ENCODE measurements at places on chromosomes 2 and 18.

DNA sequence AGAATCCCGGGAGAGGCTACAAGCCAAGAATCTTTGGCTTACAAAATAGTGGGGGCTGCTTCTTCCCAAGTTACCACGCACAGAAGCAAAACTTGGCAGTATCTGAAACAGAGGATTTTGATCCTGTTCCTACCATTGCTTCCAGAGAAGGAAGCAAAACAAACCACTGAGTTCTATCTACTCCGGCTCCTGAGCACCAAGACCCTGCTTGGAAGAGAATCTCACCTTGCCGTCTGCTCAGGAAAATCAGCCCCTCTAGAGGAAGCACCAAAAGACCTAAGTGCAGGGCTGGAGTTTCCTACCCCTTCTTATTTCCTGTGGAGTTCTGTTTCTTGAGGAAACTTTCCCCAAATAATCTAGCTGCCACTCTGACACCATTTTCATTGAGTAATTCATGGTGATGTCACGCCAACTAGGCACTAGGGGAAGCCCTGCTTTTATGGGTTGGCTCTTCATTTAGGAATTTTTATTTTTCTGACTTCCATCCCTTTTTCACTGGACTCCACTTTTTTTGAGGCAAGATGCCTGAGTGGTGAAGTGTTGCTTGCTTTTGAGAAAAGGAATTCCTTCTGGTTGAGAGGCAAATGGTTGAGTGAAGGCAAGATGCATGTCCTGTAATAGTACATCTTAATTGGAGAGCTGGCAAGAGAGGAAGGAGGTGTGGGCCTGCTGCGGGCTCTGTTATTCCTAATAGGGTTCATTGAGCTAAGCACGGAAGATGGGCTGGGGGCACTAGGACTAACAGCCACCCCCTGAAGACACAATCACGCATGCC, 36.8 kb upstream of the EML4 start:
- DNase-seq: no peak

DNA sequence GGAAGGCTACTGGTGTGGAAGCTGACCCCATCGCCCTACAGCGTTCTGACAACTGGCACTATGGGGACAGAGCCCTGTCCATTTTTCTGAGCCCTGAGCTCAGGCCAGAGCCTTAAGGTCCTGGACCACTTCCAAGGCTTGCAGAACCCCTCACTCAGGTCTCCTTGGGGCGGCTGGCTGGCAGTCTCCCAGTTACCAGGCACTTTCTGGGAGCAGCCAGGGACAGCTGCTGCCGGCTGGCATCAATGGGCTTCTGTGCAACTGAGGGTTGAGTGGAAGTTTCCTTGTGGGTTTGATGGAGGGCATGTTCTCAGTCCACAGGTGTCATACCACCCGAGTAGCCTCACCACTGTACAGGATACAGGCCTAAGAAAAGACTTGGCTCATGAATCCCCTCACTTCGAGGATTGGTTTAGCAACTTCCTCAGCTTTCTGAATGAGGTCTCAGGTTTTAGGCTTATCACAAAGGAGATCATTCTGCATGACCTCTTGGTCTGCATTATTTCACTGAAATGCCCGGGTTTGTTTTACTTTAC, 27.4 kb upstream of the WIPF1 start:
- no peak for DNase-seq

DNA sequence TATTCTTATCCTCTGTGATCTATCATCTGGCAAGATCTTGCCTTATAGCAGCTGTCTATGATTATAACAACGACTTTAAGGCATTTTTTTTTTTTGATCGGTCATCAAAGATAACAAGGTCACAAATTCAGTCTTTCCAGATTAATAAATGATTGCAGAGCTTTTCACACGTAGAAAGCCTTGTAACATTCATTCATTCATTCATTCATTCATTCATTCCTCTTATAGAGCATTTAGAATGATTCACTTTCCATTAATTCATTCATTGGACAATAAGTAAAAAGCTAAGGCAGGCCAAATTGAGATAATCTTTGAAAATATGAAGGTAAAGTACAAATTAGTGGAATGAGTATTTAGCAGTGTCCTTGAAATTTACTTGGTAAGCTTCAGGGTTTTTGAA, 223.7 kb downstream of the NUP35 start:
- DNase-seq: no peak

DNA sequence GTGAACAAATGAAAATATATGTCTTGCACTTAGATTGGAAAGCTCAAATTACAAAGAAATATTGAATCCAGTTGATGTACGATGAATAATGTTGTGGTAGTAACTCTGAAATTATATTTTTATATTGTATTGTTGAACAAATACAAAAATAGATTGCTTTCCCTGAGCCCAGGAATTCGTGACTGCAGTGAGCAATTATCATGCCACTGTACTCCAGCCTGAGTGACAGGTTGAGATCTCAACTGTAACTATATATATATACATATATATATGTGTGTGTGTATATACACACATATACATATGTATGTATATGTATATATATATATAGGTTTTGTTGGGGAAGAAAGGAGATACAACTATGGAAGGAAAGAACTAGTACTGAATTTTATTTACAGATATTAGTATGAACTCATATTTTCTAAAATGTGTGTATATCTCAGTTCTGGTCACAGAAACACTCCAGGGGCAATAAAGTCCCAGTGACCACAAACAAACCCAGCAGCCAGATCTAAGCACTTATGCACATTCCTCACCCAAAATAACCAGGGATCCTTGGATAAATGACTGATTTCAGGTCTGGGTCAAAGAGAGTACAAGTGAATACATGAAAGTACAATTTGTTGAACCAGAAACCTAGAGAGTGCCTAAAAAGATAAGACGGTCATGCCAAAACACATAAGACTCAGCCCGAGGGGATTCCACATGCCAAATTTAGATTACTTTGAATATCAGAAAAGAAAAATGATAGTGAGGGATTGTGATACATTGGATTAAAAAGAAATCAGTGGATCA, 146.3 kb downstream of the TMX3 start:
- no peak for DNase-seq

DNA sequence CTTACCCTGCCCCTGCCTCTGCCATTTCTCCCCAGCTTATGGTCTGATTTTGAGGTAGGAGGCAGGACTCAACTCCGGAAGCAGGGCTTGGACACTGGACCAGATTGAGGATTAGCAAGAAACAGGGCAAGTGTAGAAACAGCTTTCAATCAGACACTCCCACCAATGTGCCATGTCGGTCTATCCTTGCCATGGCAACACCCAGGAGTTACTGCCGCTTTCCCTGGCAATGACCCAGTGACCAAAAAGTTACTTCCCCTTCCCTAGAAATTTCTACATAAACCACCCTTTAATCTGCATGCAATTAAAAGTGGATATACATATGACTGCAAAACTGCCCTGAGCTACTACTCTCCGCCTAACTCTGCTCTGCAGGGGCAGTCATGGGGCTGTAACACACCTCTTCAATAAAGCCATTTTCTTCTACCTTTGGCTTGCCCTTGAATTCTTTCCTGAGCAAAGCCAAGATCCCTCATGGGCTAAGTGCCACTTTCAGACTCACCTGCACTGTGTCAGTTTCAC, 156.7 kb downstream of the LPIN1 start:
- no peak for DNase-seq

GRCh38 chr2:30512243-30512886, 65.3 kb downstream of the LCLAT1 start:
- no peak for DNase-seq

- DNase-seq: no peak
Measured at GRCh38 chr2:212147921-212148513, 390.6 kb downstream of the ERBB4 start.

DNA sequence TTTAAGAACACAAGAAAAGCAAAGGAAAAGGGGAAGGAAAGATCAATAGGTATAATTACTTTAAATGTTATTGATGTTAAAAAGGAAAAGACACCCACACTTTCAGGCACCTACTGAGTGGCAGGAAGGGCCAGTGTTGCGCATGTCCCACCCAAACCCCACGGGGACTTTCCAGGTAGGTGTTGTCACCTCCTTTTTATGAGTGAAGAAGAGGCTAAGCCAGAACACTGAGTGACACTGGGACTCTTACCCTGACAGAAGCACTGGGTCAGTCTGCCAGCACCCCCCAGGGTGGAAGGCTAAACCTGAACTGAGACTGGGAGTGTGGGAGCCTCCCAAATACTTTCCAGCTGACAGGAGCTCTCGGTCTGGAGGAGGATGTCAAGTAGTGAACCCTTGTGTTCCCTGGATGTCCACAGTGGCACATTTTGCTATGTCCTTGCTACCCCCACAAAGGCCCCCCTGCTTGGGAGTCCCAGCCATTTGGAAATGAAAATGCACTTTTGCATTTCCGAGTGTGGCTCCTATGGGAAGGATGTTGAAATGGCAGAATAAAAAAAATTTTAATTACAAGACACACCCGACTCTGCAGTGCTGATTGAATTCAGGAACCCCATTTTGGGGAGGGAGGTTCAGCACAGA, 90.9 kb upstream of the SMAD2 start:
- no peak for DNase-seq

DNA sequence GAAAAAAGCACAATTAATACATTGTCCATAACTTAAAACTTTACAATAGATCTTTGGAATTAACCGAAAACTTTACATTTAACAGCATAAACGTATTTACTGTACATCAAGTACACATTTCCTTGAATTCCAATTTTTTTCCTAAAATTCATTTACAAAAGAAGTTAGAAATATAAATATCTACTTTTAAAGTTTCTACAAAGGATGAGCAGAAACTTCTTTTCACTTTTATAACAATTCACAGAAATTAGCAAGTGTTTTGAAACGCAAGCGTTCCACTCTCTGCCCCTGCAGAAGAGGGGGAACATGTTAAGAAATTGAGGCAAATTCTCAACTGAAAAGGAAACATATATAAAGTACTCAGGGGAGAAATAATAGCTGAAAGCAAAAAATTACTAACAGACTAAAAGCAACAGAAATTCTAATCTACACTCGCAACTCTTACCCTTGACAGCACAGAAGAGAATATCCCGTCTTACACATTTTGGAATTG, 1.5 kb downstream of the NFE2L2 start:
- DNase-seq: no peak

DNA sequence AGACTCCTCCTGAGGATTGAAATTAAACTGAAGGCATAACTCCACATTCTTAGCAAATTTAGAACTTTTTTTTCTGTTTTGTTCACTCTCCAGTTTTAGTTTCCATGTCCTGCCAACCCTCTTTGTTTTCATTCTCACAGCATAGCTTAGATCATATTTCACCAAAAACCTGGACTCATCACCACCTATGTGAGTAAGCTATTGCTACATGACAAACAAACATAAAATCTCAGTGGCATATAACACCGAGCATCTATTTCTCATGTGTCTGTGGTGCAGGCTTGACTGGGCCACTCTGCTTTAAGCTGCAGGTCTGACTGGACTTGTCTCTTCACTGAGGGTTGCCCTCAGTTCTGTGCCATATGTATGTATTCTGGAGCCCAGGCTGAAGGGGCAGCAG, 385.2 kb downstream of the ARHGAP15 start:
- no peak for DNase-seq

- DNase-seq: no peak
Measured at GRCh38 chr2:75361486-75361885, 162.2 kb upstream of the TACR1 start.

DNA sequence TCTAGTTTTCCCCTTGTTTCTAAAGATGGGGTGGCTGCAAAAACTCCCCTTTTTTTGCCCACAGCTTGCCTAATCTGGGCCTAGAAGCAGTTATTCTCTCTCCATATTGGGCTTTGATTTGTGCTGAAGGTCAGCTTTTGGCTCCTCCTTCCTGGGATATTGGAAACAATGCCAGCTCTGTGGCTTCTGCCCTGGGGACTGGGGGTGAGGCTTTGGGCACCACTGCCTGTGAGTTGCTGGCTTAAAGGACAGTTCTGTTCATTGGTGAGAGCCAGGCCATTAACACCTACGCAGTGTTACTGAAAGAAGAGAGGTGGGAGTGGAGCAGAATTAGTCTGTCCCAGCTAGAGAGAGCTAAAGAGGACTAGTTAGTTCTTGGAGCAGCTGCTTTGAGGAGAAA, 4.3 kb downstream of the UBXN2A start:
- no peak for DNase-seq

GRCh38 chr2:176268976-176269318, 295 bp upstream of the MTX2 start:
- DNase-seq: no peak

DNA sequence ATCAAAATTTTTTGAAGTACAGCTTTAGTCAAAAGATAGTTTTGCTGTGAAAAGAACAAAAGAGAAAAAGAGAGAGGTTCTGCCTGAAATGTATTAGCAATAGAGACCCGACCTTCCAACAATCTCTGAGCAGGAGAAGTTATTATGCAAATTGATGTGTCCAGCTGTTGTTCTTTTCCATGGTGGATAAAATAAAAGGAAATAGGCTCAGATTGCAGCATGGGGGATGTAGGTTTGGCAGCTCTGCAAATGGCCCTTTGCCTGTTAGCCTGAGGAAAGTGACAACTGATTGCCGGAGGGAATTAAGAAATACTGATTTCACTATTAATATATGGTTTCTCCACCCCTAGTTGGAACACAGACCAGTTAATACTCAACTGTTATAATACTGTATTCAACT, 1283.2 kb upstream of the NXPH2 start:
- no peak for DNase-seq

DNA sequence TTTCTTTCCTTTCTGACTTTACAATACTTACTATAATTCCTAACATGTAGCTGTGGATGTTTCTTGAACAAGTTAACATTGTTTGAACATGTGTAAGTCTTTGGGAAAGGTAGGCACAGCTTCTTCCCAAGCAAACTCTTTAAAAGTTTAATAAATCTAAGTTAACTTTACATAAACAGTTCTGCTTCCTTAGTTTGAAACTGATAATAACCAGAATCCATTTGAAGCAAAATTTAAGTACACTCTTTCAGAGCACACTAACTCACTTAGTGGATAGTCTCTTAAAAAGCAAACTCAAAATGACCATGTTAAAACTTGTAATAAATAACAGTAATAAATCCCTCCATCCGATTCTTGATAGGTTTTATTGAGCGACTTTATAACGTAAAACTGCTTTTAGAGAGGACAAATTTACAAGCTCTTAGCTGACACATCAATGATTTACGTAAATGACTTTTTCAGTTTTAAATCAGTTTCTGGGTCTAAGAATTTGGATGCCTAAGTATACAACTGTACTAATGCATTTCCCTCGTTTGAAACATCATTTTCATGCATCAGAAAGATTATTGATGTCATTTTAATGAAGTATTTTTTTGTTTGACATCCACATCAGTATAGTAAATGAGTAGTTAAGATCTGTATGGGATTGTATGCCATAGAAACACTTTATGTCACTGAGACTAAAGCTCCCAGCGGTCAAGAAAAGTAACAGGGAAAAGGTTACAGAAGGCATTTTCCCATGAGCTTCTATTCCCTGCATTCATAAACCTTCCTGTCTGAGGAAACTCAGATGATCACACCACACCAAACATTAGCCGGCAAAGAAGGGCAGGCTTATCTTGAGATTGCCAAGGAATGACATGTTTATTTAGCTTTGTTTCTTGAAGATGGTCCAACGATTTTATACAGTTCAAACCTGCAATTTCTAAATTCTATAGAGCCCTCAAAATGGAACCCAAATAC, 67.5 kb downstream of the PDE1A start:
- no peak for DNase-seq

Data from CD4-positive, alpha-beta T cell treated with Interleukin-2 at 100 ng/mL for 4 hours (primary cell).